ENCODE measurements at places on chromosomes 7 and 10.

- DNase-seq, result peak; percentile 86
These were observed 2.3 kb upstream of the CREB5 start for GRCh38 chr7:28409716-28410627.

DNA sequence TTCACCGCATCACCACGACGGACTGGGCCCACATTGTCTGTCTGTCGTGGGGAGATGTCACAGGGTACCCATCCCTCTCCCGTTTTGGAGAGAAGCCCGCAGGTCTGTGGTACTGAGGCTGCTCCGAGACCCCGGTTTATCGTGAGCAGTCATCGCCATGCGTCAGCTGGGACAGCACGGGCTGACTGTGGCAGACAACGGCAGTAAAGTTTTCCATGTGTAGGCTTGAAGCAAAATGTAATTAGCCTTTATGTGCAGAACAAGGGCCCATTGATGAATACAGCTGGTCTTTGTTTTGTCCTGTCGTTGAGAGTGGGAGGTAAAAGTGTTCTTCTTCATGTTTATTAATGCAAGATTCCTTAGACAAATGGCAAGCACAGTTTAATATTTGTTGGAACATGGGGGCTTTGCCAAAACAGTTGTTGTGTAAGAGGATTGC is 167.4 kb upstream of the SH2B2 start:
- no peak for DNase-seq

DNA sequence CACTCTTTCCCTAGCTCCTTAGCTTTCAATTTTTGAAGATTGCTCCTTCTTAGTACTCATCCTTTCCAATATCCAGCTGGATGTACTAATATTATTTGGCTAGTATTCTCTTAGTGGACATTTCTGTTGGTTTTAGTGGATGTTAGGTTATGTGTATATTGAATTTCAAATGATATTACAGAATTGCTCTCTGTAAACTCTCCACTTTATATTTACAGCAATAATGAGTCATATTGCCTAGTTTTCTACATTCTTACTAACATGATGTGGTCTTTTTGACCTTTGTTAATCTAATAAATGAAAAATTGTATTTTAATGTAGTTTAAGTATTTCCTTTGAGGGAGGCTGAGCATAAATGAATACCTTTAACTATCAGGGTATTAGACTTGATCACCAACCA is 69.4 kb downstream of the BICC1 start:
- DNase-seq, result no peak

DNA sequence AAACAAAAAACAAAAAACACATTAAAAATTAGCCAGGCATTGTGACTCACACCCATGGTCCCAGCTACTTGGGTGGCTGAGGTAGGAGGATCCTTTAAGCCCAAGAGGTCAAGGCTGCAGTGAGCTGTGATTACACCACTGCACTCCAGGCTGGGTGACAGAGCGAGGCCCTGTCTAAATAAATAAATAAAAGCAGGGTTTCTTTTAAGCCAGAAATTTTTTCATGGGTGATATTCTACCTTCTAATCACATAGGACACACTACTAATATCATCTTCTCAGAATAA is 14.2 kb upstream of the SVIL start:
- DNase-seq, result no peak

DNA sequence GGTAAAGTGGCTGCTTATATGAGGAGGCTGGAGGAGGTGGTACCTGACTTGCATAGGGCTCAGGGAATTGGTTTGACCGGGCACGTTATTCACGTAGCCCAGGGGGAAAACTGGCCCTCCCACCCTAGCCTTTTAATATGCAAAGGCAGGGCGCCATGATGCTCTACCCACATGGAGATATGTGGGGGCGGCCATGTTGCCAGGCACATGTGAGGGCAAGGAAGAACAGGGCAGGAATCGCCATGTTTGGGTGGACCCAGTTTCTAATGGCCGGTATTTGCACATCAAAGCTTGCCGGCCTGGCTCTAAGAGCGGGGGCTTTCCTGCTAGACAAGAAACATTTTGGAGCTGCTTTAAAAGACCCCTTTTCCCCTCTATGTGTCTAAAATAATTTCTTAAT is 949.7 kb upstream of the C7orf33 start:
- DNase-seq, result no peak

Measured in right kidney (tissue), 9 donors.